Gastroesophageal sphincter (tissue), 4 donors: ENCODE measurements at places on chromosomes 3 and 15. TPM values are rescaled to one million over a fixed set of nuclear protein-coding genes. Genes with fewer than 3 reads are reported as not detected.

SELENOT gene
- total RNA-seq: 105 TPM

LRRC57 gene
- total RNA-seq: 15.6 TPM

ROBO2 gene
- 1.8 TPM for total RNA-seq

C3orf22 gene
- total RNA-seq: not detected

TTC21A gene
- 0.54 TPM for total RNA-seq

RLBP1 gene
- not detected for total RNA-seq

MTMR10 gene
- total RNA-seq: 33.1 TPM

DCUN1D1 gene
- total RNA-seq: 43.9 TPM

ANO10 gene
- 22.9 TPM for total RNA-seq

RHOA gene
- total RNA-seq: 503 TPM

SEMA7A gene
- 2.5 TPM for total RNA-seq

PRSS50 gene
- total RNA-seq: not detected

DAZL gene
- total RNA-seq: not detected

OPA1 gene
- total RNA-seq: 52.6 TPM

COLQ gene
- total RNA-seq: 2.0 TPM

GOLGA8K gene
- total RNA-seq: 0.31 TPM

CSNK1G1 gene
- total RNA-seq: 14.2 TPM

NDN gene
- total RNA-seq: 92.8 TPM

GRK7 gene
- not detected for total RNA-seq

RAD51 gene
- 3.0 TPM for total RNA-seq

MST1R gene
- 1.4 TPM for total RNA-seq

KLHL6 gene
- 1.1 TPM for total RNA-seq

CTNNB1 gene
- 338 TPM for total RNA-seq

MNS1 gene
- total RNA-seq: 0.94 TPM

ANKRD34C gene
- total RNA-seq: not detected

PLSCR5 gene
- not detected for total RNA-seq

CFAP92 gene
- total RNA-seq: 3.2 TPM

PIERCE2 gene
- total RNA-seq: 1.9 TPM

TMEM212 gene
- not detected for total RNA-seq

XCR1 gene
- total RNA-seq: 0.04 TPM

VILL gene
- 7.5 TPM for total RNA-seq

DLL4 gene
- 9.7 TPM for total RNA-seq

PRICKLE2 gene
- 87.3 TPM for total RNA-seq

SLC15A2 gene
- 4.2 TPM for total RNA-seq

PLA2G4E gene
- total RNA-seq: 0.67 TPM

GOLGA8S gene
- 0.40 TPM for total RNA-seq

GOLGA6L4 gene
- total RNA-seq: 0.94 TPM

ACKR4 gene
- not detected for total RNA-seq

KBTBD13 gene
- not detected for total RNA-seq

MOBP gene
- total RNA-seq: 0.08 TPM

GNL3 gene
- total RNA-seq: 58.7 TPM

SYNM gene
- 1,155 TPM for total RNA-seq

COL8A1 gene
- 102 TPM for total RNA-seq

ITIH3 gene
- 9.7 TPM for total RNA-seq

NSUN3 gene
- total RNA-seq: 5.7 TPM

CHP1 gene
- total RNA-seq: 121 TPM

IRAK2 gene
- 3.9 TPM for total RNA-seq

CLDND1 gene
- 228 TPM for total RNA-seq

CCNDBP1 gene
- 70.9 TPM for total RNA-seq

CD200R1L gene
- total RNA-seq: not detected

CHL1 gene
- 33.0 TPM for total RNA-seq

UBE2E2 gene
- 92.6 TPM for total RNA-seq

C3orf85 gene
- not detected for total RNA-seq

CRYGS gene
- total RNA-seq: 3.1 TPM

TRANK1 gene
- 9.8 TPM for total RNA-seq

ATP8B4 gene
- 2.0 TPM for total RNA-seq

SORD gene
- 2.6 TPM for total RNA-seq

GPR171 gene
- total RNA-seq: 0.39 TPM

OR5K2 gene
- not detected for total RNA-seq

TJP1 gene
- total RNA-seq: 105 TPM
